Head of caudate nucleus (tissue), 42 donors: ENCODE measurements at places on chromosomes 4 and X.

GRCh38 chr4:40856277-40856839, 106.6 kb downstream of the NSUN7 start:
- DNase-seq = no peak

- DNase-seq = no peak
Observed at GRCh38 chrX:49120091-49120490, 3.4 kb downstream of the GPKOW start.

GRCh38 chr4:36348403-36348938, 67.1 kb downstream of the DTHD1 start:
- no peak for DNase-seq

GRCh38 chr4:43049326-43049725, 156.8 kb downstream of the GRXCR1 start:
- no peak for DNase-seq

- DNase-seq = peak; percentile 43
Observed at GRCh38 chrX:3815896-3816664, 102.6 kb upstream of the PRKX start.

- peak; percentile 83 for DNase-seq
Observed at GRCh38 chrX:56563231-56564161, at the start of gene UBQLN2. TSS of gene UBQLN2 (plus strand) at chrX:56563627. CDS start at chrX:56563874, 247 bp downstream.

GRCh38 chrX:150845091-150845490, 53.4 kb downstream of the CD99L2 start:
- DNase-seq = no peak

- no peak for DNase-seq
Observed at GRCh38 chrX:40174854-40175510, 77.2 kb upstream of the BCOR start.

GRCh38 chr4:48902266-48902665, 4.3 kb downstream of the OCIAD2 start:
- DNase-seq = no peak

DNA sequence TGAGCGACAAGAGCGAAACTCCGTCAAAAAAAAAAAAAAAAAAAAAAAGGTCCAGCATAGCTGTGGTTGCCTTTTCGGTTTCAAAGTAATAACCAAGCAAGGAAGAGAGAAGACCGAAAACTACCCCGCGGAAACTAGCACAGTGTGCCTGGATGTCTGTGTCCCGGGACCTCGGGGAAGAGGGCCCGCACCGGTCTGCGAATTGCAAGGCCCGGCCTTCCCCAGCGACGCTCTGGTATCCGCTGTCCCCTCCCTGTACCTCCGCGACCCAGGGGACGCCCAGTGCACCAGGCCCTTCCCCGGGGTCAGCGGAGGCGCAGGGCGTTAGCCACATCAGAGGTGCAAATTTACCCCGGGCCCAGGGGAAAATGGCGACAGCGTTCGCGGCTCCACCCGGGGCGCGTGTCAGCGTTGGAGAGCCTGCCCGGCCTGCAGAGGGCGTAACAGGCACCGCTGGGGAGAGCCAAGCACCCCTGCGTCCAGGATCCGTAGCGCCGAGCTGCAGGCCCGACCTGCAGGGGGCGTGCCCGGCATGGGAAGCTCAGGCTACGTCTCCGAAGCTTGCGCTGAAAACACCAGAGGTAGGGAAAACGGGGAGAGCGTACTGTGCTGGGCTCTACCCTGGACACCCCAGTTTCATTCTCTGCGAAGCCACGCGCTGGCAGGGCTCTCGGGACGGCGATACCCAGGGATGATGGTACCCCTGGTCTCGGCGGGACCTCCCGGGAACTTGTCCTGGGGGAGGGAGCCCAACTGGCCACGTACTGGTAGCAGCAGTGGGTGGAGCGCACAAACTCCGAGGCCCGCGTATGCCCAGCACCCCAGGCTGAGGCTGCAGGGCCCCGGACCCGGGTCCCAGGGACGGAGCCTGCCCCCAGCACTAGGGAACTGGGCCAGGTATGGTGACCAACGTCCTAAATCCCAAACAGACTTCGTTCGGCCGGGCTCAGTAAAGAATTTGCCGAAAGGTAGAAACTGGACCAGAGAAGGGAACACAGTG, 16.2 kb downstream of the NKX6-1 start:
- DNase-seq = no peak

DNA sequence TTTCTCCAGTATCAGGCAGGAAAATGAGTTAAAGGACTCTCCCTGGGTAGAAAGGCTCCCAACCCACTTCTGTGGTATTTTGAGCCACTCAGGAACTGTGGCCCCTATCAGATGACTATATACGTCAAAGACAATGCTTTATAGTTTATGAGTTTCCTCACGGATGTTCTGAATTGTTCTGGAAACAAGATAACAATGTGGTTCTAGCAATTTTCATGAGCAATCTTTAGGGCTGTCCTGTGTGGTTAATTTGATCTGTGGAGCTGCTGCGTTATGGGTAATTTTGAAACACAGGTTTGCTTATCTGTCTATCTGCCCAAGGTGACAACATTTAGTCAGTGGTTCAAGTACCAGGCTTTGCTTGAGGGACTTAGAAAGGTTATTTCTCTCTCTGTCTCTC, 46.7 kb upstream of the IL2 start:
- DNase-seq = no peak

GRCh38 chr4:74018116-74018515, 19.6 kb upstream of the CXCL5 start:
- DNase-seq = no peak

DNA sequence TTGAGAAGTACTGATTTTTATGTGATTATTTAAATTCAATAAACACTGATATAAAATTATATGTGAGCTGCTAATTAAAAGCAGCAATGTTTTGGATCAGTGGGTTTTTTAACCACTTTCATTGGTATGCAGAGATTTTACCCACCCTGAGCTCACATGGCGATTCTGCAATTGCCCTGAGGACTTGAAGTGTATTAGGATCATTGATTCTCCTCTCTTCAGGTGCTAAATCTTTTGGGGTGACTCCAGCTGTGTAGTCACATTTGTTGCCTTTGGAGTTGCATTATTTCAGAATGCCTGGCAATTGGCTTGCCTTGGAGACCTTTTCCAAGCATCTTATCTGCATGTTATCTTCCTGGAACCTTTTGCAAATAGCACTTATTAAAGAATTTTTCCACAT, 51.3 kb downstream of the UGT8 start:
- no peak for DNase-seq

DNA sequence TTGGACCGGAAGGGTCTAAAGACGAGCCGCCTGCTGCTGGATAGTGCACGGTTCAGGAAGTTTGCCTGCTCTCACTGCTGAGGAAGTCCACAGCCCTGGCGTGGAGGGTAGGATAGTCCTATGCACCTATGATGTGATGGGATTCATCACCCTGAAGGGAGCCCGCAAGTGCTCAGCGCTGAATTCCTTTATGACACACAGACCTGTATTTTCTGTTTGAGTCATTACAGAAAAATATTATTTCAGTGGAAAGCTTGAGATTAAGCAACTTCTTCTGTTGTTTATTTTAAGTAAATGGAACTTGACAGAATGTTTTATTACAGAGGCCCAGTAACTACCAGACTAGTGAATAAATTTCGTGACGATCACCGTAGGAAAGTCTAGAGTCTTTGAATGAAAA, 123.2 kb downstream of the TRIML1 start:
- DNase-seq = no peak

- DNase-seq = no peak
Observed at GRCh38 chrX:31099536-31100090, 27.8 kb upstream of the FTHL17 start.

- no peak for DNase-seq
Observed at GRCh38 chrX:17465201-17465600, 90.2 kb downstream of the NHS start.

DNA sequence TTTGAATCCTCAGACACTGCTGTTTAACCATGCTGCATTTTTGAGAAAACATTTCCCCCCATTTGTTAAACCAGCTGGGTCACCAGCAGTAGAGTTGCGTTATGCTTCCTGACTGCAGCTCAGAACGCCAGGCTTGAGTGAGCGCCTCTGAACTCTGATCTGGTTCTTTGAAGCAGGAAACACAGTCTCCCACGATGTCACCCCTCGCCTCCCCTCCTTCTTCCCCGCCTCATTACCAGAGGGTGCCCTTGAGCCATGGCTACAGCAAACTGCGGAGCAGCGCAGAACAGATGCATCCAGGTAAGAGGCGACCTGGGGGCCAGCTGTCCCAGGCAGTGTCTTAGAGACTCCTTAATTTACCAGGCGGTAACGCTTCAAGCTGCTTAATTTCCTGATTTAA, 78.4 kb downstream of the REPS2 start:
- DNase-seq = no peak

DNA sequence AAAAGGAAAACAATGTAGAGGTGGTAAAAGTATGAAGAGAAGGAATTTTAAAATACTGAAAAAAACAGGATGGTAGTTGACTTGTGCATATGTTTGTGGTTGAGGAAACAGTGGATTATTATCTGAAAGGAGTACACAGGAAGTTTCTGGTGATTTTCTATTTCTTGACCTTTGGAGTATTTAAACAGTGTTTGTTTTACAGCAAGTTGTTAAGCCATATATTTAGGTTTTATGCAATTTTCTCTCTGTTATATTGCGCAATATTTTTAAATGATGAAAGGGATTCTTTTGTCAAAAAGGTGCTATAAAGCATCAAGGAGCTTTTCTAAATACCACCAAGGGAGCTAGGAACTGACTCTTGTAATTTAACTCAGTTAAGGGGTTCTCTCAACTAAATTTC, 343.1 kb upstream of the MAOA start:
- no peak for DNase-seq

- no peak for DNase-seq
Observed at GRCh38 chr4:161287678-161288352, 876.0 kb downstream of the FSTL5 start.

- DNase-seq = peak; percentile 87
Observed at GRCh38 chrX:149470955-149471354, 34.2 kb downstream of the IDS start.

DNA sequence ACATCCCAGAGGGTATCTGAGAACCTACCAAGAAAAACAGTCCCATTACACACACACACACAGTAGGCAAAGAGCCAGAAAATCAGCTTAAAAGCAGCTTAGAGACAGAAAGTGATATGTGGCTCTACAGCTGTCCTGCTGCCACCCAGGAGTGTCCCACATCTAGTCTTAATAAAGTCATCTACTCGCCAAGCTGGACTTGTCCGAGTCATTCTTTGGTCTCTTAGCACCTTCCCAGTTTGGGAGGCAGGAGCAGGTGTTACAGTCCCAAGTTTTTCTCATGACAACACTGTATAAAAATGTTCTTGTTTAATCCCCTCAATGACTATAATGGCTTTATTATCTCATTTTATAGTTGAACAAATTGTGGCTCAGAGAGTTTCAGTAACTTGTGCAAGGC, 252.5 kb upstream of the CASK start:
- no peak for DNase-seq

DNA sequence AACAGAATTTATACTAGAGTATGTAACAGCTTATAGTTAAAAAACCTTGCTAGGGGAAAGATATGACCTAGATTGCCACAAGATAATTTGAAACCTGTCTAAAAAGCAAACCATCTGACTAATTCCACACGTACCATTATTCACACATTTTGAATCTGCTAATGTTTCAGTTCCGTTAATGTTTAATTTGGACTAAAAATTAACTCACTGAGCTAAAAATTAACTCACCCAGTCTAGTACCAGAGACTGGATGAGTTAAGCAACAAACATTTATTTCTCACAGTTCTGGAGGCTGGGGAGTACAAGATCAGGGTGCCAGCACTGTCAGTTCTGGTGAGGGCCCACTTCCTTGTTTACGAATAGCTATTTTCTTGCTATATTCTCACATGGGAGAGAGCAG, 231.5 kb upstream of the DIAPH2 start:
- DNase-seq = no peak

DNA sequence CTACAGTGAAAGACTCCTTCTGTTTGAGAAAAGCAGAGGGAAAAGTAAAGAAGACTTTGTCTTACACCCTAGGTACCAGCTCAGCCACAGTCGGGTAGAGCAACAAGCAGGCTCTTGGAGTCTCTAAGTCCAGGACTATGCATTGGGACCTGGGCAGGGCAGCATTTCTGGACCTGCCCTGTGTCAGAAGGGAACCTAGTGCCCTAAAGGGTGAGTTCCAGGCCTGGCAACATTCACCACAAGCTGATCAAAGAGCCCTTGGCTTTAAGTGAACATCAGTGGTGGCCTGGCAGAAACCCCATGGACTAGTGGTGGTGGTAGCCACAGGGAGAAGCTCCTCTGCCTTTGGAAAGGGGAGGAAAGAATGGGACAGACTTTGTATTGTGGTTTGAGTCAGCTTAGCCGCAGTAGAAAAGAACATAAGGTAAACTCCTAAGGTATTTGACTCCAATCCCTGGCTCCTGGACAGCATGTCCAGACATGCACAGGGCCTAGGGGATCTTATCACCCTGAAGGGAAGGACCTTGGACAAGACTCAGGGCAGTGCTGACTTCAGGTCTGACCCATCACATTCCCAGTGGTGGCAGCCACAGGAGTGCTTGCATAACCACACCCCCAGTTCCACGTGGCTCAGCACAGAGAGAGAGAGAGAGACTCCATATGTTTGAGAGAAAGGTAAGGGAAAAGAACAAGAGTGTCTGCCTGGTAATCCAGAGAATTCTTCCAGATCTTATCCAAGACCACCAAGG, 32.6 kb downstream of the CCDC158 start:
- no peak for DNase-seq

DNA sequence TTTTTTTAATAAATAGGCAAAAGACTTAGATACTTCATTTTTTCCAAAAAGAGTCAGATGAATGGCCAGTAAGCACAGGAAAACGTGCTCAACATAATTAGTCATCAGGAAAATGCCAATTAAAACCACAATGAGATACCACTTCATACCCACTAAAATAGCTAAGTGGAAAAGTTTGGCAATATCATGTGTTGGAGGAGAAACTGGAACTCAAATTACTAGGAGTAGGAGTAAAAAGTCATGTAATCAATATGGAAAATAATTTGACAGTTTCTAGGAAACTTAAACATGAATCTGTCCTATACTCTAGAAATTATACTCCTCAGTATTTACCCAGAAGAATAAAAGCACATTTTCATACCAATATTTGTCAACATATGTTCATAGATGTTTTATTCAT, 449.8 kb downstream of the INPP4B start:
- DNase-seq = no peak

DNA sequence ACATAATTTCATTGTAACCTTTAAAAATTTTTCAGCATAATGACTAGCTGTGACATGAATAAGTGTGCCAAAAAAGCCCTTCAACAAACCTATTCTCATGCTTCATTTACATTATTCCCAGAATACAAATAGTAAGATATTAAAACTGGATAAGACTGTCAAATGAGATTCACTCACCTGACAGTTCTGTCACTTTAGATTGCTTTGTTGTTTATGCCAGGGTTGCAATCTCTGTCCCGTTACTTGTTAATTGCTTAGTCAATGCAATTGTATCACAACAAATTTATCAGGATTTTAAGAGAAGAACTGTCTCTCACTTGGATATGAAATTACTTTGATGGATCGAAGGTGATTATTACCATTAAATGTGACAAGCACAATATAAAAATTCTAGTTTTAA, 616.0 kb upstream of the IGFBP7 start:
- no peak for DNase-seq

- no peak for DNase-seq
Observed at GRCh38 chr4:170017252-170017651, 8.9 kb downstream of the MFAP3L start.

DNA sequence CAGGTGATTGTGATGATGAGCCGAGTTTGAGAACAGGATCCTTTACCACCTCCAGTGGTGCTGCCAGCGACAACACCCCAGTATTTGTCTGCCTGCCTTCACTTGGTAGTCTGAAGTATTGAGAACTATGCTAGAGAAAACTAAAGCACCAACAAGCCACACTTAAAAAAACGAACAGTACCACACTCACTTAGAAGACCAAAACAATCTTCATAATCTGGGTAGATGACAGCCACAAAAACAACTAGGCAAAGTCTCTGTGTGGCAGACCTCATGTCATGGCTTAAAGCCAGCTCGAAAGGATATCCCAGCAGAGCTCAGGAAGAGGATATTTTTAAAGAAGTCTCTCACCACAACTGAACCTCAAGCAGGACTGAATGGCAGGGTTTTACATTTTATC, 236.0 kb downstream of the GPC3 start:
- DNase-seq = no peak
